Upper lobe of left lung (tissue), 6 donors: ENCODE measurements at places on chromosomes 4 and X. TPM values are rescaled to one million over a fixed set of nuclear protein-coding genes. Genes with fewer than 3 reads are reported as not detected.

Gene PAGE4
- total RNA-seq = not detected

Gene MUC7
- total RNA-seq = not detected

Gene PRSS12
- 6.8 TPM for total RNA-seq

Gene PDZD4
- 1.6 TPM for total RNA-seq

Gene TMEM156
- total RNA-seq = 1.0 TPM

Gene ZXDB
- total RNA-seq = 11.0 TPM

Gene PGAM4
- total RNA-seq = not detected

Gene SLC7A11
- total RNA-seq = 0.77 TPM

Gene CFAP47
- 0.03 TPM for total RNA-seq

Gene SORBS2
- total RNA-seq = 82.8 TPM

Gene MAGED2
- total RNA-seq = 120 TPM

Gene FGFBP2
- total RNA-seq = 4.0 TPM

Gene RAB9B
- total RNA-seq = 0.46 TPM

Gene HMGN5
- total RNA-seq = 4.2 TPM

Gene RNF212
- total RNA-seq = 5.0 TPM

Gene RASGEF1B
- total RNA-seq = 64.3 TPM

Gene TGIF2LX
- total RNA-seq = not detected

Gene NHSL2
- total RNA-seq = 17.8 TPM

Gene SPANXB1
- not detected for total RNA-seq

Gene NALF2
- not detected for total RNA-seq

Gene RHOXF1
- total RNA-seq = not detected

Gene REST
- total RNA-seq = 23.0 TPM

Gene EGFL6
- total RNA-seq = 6.9 TPM

Gene PLXNA3
- total RNA-seq = 29.7 TPM

Gene TRIML2
- not detected for total RNA-seq

Gene ETNPPL
- total RNA-seq = not detected

Gene GIMD1
- total RNA-seq = not detected

Gene ZNF732
- total RNA-seq = not detected

Gene UBA1
- total RNA-seq = 128 TPM

Gene FDCSP
- not detected for total RNA-seq

Gene XG
- total RNA-seq = not detected

Gene AREG
- total RNA-seq = 20.6 TPM

Gene TLR2
- total RNA-seq = 34.8 TPM

Gene ATP10D
- total RNA-seq = 18.9 TPM

Gene MAGEA12
- not detected for total RNA-seq

Gene FAM47A
- total RNA-seq = not detected

Gene IL15
- 7.3 TPM for total RNA-seq

Gene ENPEP
- total RNA-seq = 10.6 TPM

Gene AMOT
- total RNA-seq = 14.2 TPM

Gene TBC1D9
- total RNA-seq = 41.9 TPM

Gene DUSP9
- 0.14 TPM for total RNA-seq

Gene MAGEA11
- not detected for total RNA-seq

Gene COX7B2
- total RNA-seq = not detected

Gene PDE6B
- 6.8 TPM for total RNA-seq

Gene UNC5C
- 3.9 TPM for total RNA-seq

Gene CDS1
- 13.6 TPM for total RNA-seq

Gene PARM1
- total RNA-seq = 36.7 TPM

Gene DDIT4L
- total RNA-seq = 0.46 TPM

Gene SHROOM4
- total RNA-seq = 40.5 TPM

Gene OTUD6A
- total RNA-seq = not detected

Gene CLIC2
- 46.3 TPM for total RNA-seq

Gene MAB21L2
- not detected for total RNA-seq

Gene NUDT6
- 7.4 TPM for total RNA-seq

Gene UGT2B15
- not detected for total RNA-seq

Gene NPY1R
- 0.44 TPM for total RNA-seq
